ENCODE measurements at places on chromosomes 12 and 14.

DNA sequence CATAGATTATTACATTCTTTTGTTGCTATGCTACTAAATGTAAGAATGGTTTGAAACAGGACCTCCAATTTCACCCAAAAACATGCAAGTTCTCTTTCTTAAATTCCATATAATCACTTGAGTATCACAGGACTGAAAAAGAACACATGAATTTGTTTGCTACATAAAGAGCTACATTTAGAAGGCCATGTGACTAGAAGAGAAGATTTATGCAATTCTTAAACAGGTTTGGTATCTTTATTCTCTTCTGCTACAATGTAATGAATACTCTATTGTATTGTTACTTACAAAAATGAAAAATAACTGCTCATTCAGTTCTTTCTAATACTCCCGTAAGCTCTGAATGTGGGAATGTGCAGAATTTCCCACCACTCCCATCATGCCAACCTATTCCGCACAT lies 9.3 kb downstream of the EPS8 start:
- DNase-seq = no peak

DNA sequence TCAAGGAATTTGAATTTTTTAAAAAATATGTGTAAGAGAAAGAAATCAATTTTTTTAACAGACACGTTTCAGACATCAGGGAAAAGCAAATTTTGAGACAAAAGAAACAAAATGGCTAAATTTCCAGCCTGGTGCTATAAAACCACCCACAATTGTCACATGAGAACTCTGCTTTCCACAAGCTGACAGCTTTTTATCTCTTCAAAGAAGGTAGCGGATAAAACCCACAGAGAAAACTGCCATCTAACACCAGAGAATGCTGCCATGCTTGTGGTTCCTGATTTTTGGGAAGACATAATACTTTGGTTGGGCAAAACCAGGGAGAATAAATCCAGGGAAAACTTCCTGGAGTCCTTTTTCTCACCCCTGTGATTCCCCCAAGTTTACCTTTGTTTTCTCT lies 10.3 kb upstream of the ITPR2 start:
- no peak for DNase-seq

DNA sequence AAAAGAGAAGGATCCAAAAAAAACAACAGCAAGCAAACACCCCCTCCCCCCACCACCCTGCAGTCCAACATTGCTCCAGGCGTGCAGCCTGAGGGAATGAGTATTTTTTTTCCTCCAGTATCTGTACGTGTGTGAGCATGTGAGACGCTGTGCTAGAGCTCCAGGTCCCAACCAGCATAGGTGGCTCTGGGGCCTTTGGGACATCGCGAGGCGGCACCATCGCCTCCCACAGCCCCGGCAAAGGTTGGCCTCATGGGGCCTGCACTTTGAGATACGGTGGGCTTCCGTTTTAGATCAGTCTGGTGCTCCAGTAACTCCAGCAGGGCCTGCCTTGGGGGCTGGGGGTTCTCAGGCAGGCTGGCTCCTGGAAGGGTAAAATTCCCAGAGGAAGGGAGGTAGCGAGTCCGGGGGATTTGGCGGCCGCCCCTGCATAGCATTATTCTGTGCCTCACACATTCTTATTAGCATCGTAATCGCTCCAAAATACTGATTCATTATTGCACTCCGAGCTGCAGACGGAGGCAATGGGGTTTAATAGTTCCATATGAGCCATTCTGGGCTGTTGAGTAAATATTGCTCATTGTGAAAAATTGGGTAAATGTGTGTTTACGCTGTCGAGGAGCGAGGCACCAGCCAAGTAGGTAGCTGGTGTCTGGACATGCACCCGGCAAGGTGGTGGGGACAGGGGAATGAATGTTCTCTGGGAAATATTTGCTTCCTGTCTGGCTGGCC lies 143.1 kb upstream of the MYL2 start:
- DNase-seq = peak; percentile 86

DNA sequence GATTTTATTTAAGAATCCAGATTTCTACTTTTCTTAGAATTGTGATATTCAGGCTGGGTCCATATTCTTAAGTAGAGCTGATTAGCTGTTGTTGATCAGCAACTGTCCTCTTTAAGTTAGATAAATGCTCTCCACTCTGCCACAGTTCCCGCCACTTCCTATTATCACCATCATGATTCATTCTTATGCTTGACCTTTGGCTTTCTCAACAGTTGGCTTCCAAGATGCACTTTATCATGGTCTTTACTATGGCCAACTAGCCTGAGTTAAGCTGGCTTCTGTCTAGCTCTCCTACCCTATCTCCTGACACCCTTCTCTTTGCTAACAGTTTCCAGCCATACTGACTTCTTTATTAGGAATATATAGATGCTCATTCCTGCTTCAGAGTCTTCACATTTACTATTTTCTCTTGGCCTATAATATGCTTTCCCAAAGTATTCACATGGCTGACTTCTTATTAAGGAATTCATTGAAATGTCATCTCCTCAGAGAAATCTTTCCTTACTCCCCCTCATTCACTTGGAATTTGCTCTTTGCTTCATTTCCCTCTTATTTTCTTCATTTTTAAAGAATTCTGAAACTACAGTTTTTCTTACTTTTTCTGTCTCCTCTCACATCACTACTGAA lies 149.0 kb upstream of the IGF1 start:
- no peak for DNase-seq

Data from A549 (cell line).